ENCODE measurements at places on chromosomes 7 and 10.

GRCh38 chr7:64887756-64888508, 15.1 kb upstream of the ZNF273 start:
- DNase-seq = no peak

DNA sequence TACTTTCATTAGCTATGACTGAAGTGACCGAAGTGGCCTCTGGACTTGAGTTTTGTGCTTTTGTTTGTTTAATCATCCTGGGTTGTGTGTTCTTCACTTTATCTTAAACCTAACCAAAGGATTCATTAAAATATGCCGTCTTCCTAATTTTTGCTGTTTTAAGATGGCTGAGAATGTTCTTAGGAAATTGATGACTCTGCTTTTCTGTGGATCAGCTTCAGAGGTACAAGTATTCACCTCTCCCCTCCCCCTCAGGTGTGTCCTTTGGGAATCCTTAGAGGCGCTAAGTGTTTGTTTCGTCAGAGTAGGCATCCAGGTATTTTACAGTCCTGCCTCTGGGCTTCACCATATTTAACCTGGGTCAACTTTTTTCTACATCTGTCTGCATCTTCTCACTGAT, 1.1 kb downstream of the CCDC126 start:
- no peak for DNase-seq

- DNase-seq = no peak
Measured at GRCh38 chr7:54354436-54354835, 187.7 kb upstream of the VSTM2A start.

DNA sequence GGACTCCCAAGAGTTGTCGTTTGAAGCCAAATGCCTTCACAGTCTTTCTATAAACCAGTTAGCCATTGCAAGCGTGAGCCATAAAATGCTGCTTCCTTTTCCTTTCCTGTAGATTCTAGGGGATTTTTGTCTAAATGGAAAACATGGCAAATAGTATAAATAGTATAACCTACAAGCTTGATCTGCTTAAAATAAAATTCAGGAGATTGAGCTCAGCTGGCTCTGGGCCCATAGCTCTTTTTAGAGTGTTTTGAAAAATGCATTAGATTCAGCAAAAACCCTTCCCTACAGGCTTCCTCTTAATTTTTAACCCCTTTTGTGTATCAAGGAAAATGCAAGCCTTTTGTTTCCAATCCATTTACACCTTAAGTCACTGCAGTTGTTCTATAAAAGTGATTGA, 190.1 kb upstream of the GDF10 start:
- DNase-seq = no peak

GRCh38 chr7:32519763-32520162, 24.5 kb downstream of the AVL9 start:
- DNase-seq = no peak
